ENCODE measurements at places on chromosomes 7 and 10.

DNA sequence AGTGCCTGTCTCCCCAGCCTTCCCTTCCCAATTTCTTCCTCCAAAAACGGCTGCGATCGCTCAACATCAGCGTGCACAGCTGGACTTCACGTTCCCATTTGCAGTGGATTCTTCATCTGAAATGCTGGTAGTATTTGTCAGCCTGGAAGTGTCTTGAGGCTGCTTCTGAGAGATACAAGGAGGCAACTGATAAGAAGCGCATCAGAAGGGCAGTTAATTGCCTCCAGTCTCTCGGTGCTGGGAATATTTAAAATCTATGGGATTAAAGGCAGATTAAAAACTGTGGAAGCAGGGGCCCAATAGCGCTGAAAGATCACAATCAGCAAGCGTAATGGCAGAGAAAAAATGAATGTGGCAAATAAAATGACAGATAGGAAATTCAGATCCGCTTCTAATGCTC, 450.0 kb downstream of the GATA3 start:
- DNase-seq = no peak

DNA sequence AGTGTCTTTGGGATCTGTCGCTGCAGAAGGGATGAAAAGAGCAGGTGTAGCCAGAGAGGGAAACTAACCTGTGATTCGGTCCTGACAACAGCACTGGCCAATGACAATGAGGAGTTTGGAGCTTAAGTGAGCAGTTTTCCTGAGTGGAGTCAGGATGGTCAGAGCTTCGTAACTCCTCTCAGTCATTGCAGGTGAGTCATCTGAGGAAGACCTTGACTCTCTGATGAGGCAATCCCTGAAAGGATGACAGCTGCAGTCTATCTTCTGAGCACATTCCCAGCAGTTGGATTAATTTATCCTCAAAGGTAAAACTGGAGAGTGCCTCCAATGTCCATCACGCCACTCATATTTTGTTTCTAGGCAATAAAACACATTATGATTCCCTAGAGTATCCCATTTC, 401.9 kb downstream of the POM121L12 start:
- no peak for DNase-seq

GRCh38 chr7:158246272-158246959, 341.2 kb downstream of the PTPRN2 start:
- DNase-seq = no peak

GRCh38 chr7:131578602-131579001, 22.2 kb upstream of the PODXL start:
- DNase-seq = no peak

GRCh38 chr10:8639486-8640185, 585.1 kb downstream of the GATA3 start:
- no peak for DNase-seq

- no peak for DNase-seq
Measured at GRCh38 chr10:26714415-26715136, 17.1 kb downstream of the PDSS1 start.
